ENCODE measurements at places on chromosomes 6 and 20.

DNA sequence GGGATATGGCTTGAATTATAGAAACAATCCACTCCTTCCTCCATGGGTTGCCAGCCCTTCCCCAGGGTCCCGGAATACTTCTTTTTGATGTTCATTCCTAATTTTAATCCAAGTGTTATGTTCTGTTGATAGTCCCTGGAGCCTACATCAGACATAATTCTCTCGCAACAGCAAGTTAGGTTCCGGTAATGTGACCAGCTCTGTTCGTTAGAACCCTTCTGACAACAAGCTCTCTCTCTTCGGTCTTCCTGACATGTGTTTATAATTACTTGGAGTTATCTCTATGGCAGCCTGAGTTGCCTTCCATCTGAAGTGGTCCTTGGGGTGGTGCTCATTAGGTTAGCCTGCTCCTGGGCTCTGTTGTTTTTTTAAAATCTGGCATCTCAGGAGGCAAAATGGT lies 506.9 kb upstream of the JARID2 start:
- no peak for DNase-seq

GRCh38 chr20:50435397-50436051 lies 74.7 kb upstream of the PTPN1 start:
- DNase-seq: no peak

- DNase-seq: no peak
Measured at GRCh38 chr6:189676-190075, 102.6 kb upstream of the DUSP22 start.

DNA sequence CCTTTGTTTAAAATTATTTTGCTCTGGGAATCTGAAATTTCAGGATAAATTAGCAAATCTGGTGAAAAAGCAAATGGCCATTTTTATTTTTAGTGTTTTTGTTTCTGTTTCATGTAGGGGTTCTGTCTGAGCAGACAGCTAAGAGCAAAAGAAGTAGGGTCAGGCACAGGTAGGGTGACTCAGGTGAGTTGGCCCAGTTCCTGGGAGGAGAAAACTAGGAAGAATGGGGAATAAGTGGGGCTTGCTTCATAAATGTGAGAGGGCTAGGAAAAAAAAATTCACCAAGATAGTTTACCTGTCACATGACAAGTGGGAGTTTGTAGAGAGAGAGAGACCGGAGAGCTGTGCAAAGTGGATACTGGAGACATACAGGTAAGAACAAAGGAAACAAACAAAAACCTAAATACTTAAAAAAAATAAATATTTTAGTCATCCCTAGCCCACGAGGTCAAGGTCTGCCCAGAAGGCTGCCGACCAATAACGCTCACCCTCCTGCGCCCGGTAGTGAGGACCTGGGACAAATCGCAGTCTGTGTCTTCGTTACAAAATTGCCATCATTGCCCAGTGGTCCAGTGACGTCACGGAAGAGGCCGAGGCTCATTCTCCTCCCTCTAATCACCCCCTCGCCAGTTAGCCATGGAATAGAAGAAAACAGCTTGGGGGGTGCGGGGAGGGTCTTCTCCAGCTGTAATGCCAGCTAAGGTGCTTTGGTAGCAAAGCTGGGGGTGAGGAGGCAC lies 2.3 kb downstream of the THBD start:
- DNase-seq: no peak

DNA sequence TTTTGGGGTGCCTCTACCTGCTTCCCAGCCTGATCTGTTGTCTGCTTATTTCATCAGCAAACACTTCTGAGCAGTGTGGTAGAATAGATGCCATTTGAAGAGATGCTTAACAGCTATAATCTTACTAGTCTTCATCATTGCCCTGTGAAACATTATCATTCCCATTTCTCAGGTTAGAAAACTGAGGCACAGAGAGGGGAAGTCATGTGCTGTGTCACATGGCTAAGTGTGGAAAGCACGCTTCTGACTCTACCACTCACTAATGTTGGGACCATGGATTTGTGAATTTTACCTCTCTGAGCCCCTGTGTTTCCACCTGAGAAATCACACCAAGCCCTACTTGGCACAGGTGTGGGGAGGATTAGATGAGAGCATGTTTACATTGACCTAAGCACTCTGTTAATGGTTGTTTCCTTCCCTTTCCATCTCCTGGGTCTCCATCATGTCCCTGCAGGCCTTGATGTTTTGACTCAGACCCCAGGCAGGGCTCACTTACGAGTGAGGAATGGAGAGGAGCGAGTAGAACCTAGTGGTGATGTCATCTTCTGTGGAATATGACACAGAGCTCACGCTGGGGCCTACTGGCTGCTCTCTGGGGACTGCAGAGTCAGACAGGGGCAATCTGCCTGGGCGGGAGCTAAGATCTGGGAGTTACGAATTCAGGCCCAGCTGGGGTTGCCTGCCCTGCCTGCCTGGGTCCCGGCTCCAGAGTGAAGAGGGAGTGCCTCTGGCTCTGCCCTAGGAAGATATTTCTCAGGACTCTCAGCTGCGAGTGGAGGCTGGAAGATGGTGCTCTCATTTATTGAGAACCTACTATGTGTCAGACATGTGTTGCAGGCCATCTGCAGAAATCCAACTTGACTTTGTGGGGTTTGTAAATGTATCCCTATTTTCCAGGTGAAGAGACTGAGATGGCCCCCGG lies 64.3 kb downstream of the CDH22 start:
- no peak for DNase-seq

GRCh38 chr20:55200317-55200716 lies 724.9 kb downstream of the DOK5 start:
- no peak for DNase-seq

DNA sequence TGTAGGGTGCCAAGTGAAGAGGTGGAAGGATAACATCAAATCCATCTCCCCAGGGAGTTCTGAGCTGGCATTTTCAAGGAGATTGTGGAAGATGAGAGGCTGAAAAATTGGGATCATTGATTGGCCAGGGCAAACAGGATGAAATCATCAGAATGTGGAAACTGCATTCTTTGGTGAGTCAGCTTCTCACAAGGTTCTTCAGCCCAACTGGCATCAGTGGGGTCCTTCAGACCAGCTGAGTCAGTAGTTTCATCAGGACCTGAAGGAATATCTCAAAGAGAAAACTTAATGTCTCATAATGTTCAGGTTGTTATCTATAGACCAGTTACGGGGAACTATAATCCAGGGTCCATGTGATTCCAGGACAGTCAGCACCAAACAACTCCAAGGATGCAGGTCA lies 195.8 kb downstream of the HAO1 start:
- no peak for DNase-seq

DNA sequence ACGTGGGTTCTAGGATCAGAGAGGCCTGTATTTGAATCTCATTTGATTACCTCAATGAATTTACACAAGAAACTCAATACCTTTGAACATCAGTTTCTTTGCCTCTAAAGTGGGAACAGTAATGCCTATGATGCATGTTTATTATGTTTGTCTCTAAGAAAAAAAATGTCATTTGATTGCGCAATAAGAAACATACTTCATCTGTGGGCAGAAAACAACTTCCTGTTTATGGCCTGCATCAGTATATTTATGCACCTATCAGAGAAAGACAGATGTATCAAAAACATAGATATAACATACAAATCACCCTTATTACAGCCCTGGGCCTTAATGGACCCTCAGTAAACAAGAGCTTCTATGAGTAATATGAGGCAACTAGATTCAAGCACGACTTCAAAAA lies 516.4 kb upstream of the ARID1B start:
- no peak for DNase-seq

- no peak for DNase-seq
Measured at GRCh38 chr6:25105070-25105925, 169.5 kb upstream of the RIPOR2 start.

GRCh38 chr20:19462491-19462890 lies 250.0 kb downstream of the SLC24A3 start:
- DNase-seq: no peak

DNA sequence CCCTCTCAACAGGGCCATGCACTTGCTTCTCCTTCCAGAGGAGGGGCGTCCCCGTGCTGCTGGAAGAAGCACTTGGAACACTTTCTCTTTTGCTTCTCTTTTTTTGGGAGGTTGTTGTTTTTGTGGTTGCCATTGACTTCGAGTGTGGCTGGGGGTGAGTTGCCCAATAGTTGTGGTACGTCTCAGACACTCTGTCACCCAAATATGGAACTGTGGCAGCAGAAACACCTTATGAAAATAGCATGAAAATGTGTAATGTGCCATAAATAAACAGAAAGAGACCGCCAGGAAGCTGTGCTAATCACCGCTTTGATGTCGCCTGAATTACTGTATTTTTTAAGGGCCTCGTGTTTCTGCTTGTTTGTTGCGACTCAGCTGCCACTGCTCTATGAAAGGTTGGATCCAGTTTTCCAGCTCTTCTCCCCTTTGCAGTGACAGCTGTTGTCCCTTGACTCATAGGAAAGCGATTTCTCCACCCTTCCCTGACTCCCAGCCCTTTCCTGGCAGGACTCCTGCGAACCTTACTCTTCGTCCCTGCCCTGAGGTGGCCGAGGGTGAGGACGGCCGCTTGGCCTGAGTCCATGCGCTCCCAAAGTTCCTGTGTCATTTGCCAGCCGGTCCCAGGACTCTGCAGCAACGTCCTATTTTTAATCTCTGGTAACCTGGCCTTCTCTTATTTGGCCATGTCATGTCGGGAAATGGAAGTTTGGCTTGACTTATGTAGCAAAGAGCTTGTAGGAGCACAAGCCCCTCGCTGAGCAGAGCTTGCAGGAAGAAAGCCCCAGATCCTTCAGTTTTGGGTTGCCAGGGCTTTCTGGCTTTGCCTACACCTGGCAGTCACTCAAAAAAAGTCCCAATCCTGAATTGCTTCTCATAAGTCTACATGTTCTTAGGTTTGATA lies 694.6 kb downstream of the QKI start:
- peak; percentile 76 for DNase-seq

DNA sequence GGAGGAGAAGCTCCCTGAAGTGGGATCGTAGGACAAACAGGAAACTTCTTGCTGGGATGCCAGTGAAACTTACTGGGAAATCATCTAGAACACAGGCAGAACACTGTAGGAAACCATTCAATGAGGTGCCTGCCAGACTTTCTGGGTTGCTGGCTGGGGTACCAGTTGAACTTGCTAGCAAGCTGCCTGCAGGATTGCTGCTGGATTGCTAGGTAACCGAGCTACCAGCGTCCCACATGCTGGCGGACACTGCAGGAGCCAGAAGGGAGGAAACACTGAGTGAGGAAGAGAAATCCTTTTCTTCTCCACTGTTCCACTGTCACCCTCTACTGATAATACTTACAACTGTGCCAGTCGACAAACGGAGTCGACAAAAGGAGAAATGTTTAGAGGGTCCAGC lies 91.3 kb upstream of the SLC35B3 start:
- no peak for DNase-seq

DNA sequence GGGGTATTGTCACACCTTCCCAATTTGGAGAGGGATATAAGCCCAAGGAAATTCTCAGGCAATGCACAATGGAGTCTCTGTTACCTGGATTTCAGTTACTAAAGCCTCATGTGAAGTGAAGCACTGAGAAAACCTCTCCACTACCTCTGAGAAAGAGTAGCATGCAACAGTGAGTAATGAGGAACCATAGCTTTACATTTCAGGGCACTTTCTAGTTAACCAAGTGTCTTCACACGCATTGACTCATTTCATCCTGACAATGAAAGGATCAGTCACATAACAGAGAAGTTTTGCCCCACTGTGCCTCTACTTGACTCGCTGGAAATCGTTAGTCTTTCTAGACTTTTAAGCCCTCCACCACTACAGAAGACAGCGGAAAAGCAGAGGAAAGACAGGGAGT lies 86.2 kb upstream of the ARID1B start:
- no peak for DNase-seq

GRCh38 chr6:87671555-87672029 lies 30.4 kb downstream of the AKIRIN2 start:
- no peak for DNase-seq

- DNase-seq: no peak
Measured at GRCh38 chr20:59604741-59605600, 631 bp downstream of the PHACTR3 start.

DNA sequence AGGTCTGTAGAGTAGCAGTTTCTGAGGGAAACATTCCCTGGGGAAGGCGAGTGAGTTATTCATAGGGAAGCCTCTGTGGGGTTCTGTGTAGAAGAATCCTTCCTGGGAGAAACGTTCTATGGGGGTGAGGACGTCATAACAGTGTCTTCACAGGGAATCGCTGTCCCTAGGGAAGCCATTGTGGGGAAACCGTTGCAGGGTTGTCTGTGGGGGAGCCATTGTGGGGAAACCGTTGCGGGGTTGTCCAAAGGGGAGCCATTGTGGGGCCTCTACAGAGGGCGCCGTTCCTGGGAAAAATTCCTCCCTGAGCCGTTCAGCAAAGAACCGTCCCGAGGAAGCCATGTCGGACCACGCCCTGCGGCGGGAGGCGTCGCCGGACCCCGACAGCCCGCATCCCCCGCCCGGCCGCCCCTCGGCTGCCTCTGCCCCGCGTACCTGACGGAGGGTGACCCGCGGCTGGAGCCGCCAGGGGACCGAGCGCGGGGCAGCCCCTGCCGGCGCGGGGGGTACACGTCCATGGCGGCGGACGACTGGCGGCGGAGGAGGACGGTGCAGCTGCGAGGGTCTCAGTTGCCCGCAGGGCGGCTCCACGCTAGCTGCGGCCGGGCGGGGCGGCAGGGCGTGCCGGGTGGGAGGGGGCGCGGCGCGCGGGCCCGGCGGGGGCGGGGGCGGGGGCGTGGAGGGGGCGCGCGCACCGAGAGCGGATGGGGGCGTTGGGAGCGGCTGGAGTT lies at the start of gene DNAAF9:
DNAAF9 (minus strand) TSS at position 630 of the 731 bp plus-strand sequence; CDS start at position 518, 112 bp downstream.
- DNase-seq: peak; percentile 76

DNA sequence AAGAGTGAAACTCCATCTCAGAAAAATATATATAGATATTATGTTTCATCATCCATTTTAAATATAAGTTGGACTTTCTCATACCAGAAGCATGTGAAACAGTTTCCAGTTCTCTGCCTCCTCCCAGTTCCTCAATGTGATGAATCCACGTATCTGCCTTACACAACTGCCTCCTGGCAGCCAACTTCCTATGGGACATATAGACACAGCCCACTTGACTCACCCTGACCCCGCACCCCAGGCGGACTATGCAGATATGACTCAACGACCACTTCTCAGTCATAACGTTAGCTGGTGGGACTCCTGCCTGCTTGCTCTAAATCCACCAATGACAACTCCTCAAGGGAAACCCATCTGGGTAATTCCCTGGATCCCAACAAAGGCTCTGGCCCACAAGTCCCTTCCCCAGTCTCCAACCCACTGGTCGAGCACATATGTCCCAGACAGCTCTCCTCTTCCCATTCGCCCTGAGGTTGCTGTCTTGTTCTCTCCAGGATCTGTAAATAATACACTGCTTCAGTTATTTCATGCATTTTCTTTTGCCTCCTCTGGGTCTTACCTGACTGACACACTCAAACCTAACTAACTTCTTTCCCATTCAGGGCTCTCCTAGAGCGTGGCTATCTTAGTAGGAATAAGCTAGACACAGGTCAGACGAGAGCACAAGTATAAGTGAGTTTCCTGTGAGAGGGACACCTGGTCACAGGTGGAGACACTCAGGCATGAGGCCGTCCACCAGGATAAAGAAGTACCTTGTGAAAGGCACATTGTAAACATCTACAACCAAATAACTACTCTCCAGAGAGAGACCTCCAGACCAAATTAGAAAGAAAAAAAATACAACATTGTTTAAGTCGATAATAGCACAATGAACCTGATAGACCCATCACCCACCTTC lies 548.5 kb downstream of the CD83 start:
- no peak for DNase-seq
